Activated naive CD8-positive, alpha-beta T cell treated with anti-CD3 and anti-CD28 coated beads, Interleukin-2, amount 10 ng/mL, durations not matched to agents 7 days and 5 days (primary cell): ENCODE measurements at places on chromosomes 6 and 20. TPM values are rescaled to one million over a fixed set of nuclear protein-coding genes. Genes with fewer than 3 reads are reported as not detected.

The HAO1 gene
- total RNA-seq: not detected

DNA sequence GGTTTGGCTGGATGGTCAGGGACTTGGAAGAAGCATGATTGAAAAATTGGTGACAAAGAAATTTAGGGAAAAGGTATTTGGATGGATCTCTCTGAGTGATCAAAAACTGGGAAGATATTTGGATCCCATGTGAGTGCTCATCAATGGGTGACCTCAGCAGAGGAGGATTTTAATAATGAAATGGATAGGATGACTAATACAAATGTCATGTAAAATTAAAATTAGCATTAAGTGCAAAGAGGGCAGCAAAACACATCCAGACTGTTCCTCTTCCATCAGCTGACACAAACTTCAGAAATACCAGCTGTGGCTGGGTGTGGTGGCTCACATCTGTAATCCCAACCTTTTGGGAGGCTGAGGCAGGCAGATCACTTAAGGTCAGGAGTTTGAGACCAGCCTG, 151.7 kb downstream of the THBS2 start:
- H3K4me3 ChIP-seq: no peak overlapping the region
- H3K4me1 ChIP-seq: no peaks in the 10 kb centered on the region
- no peak for DNase-seq
- H3K27me3 ChIP-seq: peaks cover 11% of the 10 kb centered on the region
- no peaks in the 10 kb centered on the region for H3K36me3 ChIP-seq

DNA sequence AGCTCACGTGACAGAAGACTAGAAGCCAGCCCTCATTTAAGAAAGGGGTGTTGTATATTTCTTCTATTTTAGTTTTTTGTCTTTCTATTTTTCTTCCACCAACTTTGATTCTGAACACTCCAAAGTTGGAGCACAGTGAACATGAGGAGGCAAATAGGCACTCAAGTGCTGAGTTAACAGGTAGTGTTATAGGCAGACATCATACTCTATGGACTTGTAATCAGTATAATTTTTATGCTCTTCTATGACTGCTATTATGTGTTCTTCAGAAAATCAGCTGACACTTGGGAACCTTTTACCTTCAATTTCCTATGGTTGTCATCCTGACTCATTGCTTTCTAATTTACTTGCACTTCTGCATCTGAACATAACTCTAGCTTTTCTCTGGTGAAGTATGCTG, 396.3 kb upstream of the EYS start:
- DNase-seq: no peak
- H3K4me3 ChIP-seq: no peak overlapping the region
- no peaks in the 10 kb centered on the region for H3K27me3 ChIP-seq
- H3K36me3 ChIP-seq: no peaks in the 10 kb centered on the region
- H3K4me1 ChIP-seq: no peaks in the 10 kb centered on the region

DNA sequence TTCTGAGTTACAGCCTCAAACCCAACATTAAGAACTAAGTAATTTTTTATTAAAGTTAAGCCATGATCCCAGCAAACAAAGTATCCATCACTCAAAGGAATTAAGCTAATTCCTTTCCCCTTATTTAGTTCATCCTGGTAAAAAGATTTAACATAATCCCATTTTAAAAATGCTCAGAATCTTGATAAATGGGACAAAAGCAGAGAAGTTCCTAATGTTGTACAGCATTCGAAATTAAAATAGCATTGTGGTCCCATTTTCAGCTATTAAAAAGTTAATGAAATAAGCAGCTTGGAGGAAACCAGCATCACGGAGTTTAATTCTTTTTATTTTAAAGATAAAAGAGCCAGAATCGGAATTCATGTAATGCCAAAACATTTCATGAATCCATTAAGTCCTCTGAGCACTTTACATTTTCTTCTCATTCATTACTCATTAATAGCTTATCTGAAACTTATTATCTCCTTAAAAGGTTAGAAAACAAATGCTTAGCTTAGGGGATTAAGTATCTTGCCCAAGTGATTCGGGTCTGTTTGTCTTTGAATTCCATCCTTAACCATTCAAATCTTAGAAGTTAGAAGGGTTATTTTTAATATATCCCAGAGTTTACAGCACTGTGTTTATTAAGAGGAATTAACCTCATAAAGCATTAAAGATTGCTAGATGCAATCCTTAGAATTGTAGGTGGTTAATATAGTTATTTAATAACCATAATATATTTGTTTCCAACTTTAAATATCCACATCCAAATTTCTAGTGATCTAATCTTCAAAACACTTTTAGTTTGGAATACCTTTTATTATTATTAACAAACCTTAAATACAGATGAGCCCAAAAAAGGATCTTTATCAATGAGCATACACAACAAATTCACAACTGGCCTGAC, 11.2 kb downstream of the RBM39 start:
- peaks cover 29% of the 10 kb centered on the region for H3K36me3 ChIP-seq
- H3K27me3 ChIP-seq: no peaks in the 10 kb centered on the region
- H3K4me1 ChIP-seq: peaks cover 25% of the 10 kb centered on the region
- no peak for DNase-seq

GRCh38 chr20:49846206-49846807, 33.7 kb downstream of the SLC9A8 start:
- DNase-seq: no peak
- H3K27me3 ChIP-seq: no peaks in the 10 kb centered on the region
- H3K36me3 ChIP-seq: peaks cover 18% of the 10 kb centered on the region
- H3K4me1 ChIP-seq: peaks cover 8% of the 10 kb centered on the region

DNA sequence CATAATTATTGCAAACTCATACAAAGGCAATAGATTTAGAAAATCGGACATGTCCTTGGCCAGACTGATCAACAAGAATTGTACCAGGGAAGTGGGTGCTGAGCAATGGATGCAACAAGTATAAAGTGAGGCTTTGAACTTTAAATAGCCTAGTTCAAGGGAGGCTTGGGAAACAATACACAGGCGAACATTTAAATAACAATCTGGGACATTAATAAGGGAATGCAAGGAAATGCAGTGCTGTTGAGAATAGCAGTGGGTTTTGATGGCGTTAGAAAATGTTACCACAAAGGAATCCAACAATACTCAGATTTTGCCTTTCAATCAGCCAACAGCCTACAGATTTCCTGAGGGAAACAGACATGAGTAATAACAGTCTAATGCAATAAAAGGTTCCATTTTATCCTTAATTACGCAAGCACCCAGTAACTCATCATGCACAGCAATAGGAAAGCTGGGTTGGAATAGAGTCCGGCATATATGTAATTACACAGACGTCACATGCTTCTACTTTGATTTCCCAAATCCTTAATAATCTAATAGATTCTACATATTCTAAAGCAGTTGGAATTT, 134.6 kb downstream of the PHACTR1 start:
- DNase-seq: no peak
- H3K4me1 ChIP-seq: no peaks in the 10 kb centered on the region
- H3K27ac ChIP-seq: no peak overlapping the region
- H3K27me3 ChIP-seq: peaks cover 2% of the 10 kb centered on the region
- H3K4me3 ChIP-seq: no peak overlapping the region
- H3K36me3 ChIP-seq: no peaks in the 10 kb centered on the region
